ENCODE measurements at places on chromosomes 3 and 15. TPM values are rescaled to one million over a fixed set of nuclear protein-coding genes. Genes with fewer than 3 reads are reported as not detected.

GRCh38 chr15:89402518-89402805 is 67.8 kb upstream of the POLG start:
- DNase-seq, result no peak

The LRRC31 gene
- total RNA-seq, result not detected

The LRRC34 gene
- 0.44 TPM for total RNA-seq

DNA sequence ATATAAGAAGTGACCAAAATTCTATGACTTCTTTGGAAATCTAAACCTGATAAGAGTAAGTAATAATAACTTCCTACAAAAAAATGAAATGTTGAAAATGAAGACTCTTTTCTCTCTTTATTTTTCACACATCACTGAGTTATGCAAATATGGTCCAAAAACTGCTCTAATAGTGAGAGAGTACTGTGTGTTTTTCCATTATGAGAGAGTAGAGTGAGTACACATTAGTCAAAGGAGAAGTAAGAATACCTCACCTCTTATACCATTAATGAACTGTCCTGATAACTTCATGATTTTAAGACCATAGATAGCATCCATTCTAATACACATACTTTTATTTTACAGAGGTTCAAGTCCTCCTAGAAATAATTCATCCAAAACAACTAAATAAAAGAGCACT is 1310.2 kb downstream of the SI start:
- DNase-seq, result no peak

DNA sequence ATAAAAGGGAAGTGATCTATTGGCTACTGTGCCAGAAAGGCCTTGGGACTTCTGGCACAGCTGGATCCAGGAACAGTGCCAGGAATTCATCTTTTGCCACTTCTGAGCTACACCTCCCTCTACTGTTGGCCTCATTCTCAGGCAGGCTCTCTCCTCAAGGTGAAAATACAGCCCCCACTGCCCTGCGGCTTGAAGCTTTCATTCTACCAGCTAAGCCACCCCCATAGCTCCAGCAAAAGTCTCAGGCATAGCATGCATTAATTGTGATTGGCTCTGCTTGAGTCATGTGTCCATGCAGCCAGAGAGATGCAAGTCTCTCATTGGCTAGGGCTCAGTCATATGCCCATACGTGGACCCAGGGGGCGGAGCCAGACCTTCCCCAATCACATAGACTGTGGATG is 142.4 kb downstream of the TPRA1 start:
- no peak for DNase-seq

The ACP3 gene
- not detected for total RNA-seq

GRCh38 chr3:46615976-46616375 is 3.7 kb downstream of the FAM240A start:
- DNase-seq, result no peak

- DNase-seq, result no peak
Observed at GRCh38 chr3:73605861-73606260, 18.9 kb downstream of the PDZRN3 start.

- DNase-seq, result no peak
Observed at GRCh38 chr15:101137312-101137940, 114.4 kb downstream of the CHSY1 start.

DNA sequence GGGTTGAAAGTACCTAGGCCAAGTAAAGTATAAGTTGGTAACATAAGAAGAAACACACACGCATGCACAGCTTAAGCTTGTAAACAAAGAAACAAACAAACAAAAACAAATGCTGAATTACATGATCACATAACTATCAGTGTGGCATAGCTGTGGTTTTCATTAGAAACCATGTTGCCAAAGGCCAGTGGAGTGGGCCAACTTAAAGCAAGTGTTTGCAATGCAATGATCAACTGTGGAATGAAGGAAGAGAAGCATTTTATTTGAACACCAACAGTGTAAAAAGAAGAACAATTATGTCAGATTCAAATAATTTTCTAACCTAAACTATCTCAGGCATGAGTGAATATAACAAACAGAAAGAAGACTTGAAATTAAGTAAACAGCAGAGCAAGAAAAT is 199.4 kb upstream of the STRIT1 start:
- no peak for DNase-seq

- peak; percentile 46 for DNase-seq
Observed at GRCh38 chr3:156477323-156477722, 77.6 kb downstream of the SSR3 start.

Data from HFFc6 (cell line).